CD4-positive, CD25-positive, alpha-beta regulatory T cell (primary cell): ENCODE measurements at places on chromosomes 1 and 21. TPM values are rescaled to one million over a fixed set of nuclear protein-coding genes. Genes with fewer than 3 reads are reported as not detected.
A peak's percentile ranks its signal among the peaks of the same experiment; 100 is the strongest.

- no peak for DNase-seq
- H3K4me1 ChIP-seq = no peaks in the 10 kb centered on the region
- H3K36me3 ChIP-seq = no peaks in the 10 kb centered on the region
- no peak overlapping the region for H3K4me3 ChIP-seq
- no peak overlapping the region for H3K27ac ChIP-seq
Measured at GRCh38 chr1:178714453-178714852, 10.6 kb upstream of the RALGPS2 start.

The RHD gene
- polyA plus RNA-seq = 0.29 TPM

The FAAH gene
- 0.86 TPM for polyA plus RNA-seq

GRCh38 chr1:29467989-29468900 is 231.9 kb downstream of the PTPRU start:
- no peak overlapping the region for H3K27ac ChIP-seq
- DNase-seq = no peak
- H3K36me3 ChIP-seq = no peaks in the 10 kb centered on the region

The CERS2 gene
- polyA plus RNA-seq = 193 TPM

The LCE2C gene
- not detected for polyA plus RNA-seq

The IFI44L gene
- polyA plus RNA-seq = 1.4 TPM

The MAP3K7CL gene
- polyA plus RNA-seq = 9.2 TPM

DNA sequence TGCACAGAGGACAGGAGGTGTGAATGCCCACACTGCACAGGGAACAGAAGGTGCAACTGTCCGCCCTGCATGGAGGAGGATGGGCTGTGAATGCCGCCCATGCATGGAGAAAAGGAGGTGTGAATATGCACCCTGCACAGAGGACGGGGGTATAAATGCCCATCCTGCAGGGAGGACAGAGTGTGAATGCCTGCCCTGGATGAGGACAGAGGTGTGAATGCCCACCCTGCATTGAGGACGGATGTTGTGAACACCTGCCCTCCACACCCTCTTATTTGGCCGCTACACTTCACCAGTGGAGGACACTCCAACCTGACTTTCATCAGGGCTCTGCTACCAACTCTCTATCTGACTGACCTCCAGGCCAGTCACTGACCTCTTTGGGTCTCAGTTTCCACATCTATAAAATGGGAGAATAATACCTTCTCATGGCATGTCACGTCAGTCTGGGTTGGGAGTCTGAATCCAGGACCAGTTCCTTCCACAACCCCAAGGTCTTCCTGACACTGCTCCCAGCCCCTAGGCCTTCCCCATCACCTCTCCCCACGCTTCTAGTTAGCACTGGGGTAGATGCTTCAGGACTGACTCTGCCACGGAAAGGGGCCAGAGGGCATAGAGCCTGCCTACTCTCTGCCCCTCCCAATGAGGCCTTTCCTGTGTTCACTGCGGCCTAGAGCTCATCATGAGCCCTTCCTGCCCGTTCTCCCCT is 28.4 kb downstream of the ZBTB17 start:
- no peak overlapping the region for H3K4me3 ChIP-seq
- peaks cover 49% of the 10 kb centered on the region for H3K4me1 ChIP-seq
- no peaks in the 10 kb centered on the region for H3K27me3 ChIP-seq
- no peak for DNase-seq
- H3K36me3 ChIP-seq = peaks cover 43% of the 10 kb centered on the region
- peak overlapping the region; percentile 86 for H3K27ac ChIP-seq

The SPRR4 gene
- not detected for polyA plus RNA-seq

DNA sequence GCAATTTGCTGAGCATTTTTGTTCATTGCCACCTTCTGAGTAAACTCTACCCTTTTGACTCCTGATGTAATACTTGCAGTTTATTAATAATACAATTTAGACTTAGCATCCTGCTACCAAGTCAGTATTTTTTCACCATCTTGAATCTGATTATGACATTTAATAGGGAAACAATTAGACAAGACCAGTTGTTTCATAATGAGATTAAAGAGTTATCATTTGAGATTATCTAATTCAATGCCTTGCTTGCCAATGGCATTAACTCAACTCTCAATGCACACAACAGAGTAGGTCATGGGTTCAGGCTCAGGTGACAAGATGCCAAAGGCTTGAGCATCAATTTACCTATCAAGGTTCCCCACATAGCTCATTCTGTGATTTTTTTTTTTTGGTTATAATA is 488.4 kb downstream of the DISC1 start:
- H3K4me3 ChIP-seq = no peak overlapping the region
- H3K36me3 ChIP-seq = no peaks in the 10 kb centered on the region
- no peak for DNase-seq
- H3K27ac ChIP-seq = no peak overlapping the region

DNA sequence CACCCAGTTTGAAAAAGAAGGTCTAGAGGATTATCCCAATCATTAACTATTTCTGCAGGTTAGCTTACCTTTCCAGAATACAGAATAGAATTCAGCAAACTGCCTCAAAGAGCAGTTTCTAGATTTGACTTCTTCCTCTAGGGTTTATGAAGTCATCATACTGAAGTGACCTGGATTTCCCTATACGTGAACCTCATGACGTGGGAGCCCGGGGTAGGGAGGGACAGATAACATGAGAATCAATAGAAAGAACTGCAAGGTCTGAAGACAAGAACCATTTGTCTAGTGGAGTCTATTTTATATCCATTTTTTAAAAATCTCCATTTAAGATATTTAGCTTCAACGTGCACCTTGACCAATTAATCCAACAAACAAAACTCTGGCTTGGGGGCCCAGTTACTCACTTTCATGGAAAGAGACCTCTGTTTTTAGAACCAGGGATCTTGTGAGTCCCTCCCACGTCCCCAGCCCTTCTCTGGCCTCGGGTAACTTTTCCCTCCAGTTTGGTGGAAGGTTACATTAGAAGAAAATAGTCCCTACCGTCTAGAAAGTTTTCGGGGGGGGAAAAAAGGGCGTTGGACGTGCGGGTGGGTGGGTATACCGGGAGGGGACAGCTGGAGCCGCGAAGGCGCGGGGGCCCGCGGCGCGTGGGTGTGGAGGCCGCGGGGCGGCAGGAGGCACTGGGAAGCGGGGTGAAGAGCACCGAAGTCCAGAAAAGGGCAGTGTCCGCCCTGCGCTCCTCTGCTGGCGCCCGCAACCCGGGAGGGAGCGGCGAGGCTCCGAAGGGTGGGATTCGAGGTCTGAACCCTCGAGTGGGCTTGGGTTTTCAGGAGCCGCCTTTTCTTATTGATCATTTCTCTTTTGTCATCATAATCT is 13.8 kb upstream of the POGZ start:
- H3K27ac ChIP-seq = peak overlapping the region; percentile 11
- DNase-seq = peak; percentile 55
- H3K27me3 ChIP-seq = no peaks in the 10 kb centered on the region
- peaks cover 6% of the 10 kb centered on the region for H3K4me1 ChIP-seq
- H3K4me3 ChIP-seq = peak overlapping the region; percentile 77

- DNase-seq = no peak
- no peaks in the 10 kb centered on the region for H3K36me3 ChIP-seq
- H3K27me3 ChIP-seq = no peaks in the 10 kb centered on the region
- no peaks in the 10 kb centered on the region for H3K4me1 ChIP-seq
- H3K4me3 ChIP-seq = no peak overlapping the region
Measured at GRCh38 chr1:162003830-162004215, 19.8 kb downstream of the OLFML2B start.

DNA sequence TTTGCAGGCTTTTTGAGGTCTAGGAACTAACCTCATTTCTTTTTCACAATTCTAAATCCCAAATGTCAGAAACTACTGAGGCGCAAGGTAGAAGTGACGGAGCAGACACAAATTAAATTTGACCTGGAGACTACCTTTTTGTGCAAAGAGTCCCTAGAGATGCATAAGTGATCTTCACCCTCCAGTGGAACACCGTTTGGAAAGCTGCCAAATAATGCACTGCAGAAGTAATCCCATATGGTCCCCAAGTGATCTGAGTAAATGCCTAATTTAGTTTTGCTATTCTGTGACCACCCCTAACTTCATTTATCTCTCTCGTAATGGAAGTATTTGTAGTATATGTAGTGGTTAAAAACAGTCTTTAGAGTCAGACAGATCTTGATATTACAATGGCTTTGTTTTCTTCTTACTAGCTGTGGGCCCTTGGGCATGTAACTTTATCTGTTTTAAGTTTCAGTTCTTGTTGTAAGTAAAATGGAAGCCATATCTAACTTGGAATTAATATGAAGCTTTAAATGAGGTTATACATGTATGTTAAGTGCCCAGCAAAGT is 70.4 kb upstream of the IPO9 start:
- H3K4me1 ChIP-seq = no peaks in the 10 kb centered on the region
- no peak overlapping the region for H3K27ac ChIP-seq
- no peak for DNase-seq
- no peak overlapping the region for H3K4me3 ChIP-seq

DNA sequence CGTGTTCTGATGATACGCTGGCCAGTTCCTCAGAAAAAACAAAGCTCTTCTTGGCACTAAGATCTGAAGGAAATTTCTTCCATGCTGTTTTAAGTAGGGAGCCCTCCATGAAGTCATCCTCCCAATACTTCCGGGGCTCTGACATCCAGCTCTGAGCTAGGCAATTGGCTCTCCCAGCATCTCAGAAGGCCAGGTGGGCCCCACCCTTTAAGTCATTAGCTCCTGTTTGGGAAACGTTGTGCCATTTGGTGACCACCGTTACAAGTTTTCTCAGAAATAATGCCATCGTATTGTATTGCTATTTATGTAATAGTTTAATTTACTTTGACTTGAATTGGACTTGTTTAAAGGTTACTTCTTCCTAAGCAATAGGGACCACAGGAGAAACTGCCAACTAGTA is 130.3 kb upstream of the EDN2 start:
- no peaks in the 10 kb centered on the region for H3K4me1 ChIP-seq
- no peak overlapping the region for H3K27ac ChIP-seq
- H3K27me3 ChIP-seq = no peaks in the 10 kb centered on the region
- H3K4me3 ChIP-seq = no peak overlapping the region

The OLIG1 gene
- not detected for polyA plus RNA-seq

- H3K27ac ChIP-seq = no peak overlapping the region
- peaks cover 38% of the 10 kb centered on the region for H3K36me3 ChIP-seq
- H3K4me3 ChIP-seq = no peak overlapping the region
- no peak for DNase-seq
- no peaks in the 10 kb centered on the region for H3K27me3 ChIP-seq
Measured at GRCh38 chr1:231278100-231278790, 37.2 kb downstream of the GNPAT start.

The GBP5 gene
- 201 TPM for polyA plus RNA-seq

GRCh38 chr1:109181085-109181806 is 32.5 kb upstream of the SARS1 start:
- no peaks in the 10 kb centered on the region for H3K36me3 ChIP-seq
- H3K4me3 ChIP-seq = no peak overlapping the region
- H3K27ac ChIP-seq = no peak overlapping the region
- no peaks in the 10 kb centered on the region for H3K27me3 ChIP-seq
- no peak for DNase-seq
- no peaks in the 10 kb centered on the region for H3K4me1 ChIP-seq

The OSCP1 gene
- 0.35 TPM for polyA plus RNA-seq

DNA sequence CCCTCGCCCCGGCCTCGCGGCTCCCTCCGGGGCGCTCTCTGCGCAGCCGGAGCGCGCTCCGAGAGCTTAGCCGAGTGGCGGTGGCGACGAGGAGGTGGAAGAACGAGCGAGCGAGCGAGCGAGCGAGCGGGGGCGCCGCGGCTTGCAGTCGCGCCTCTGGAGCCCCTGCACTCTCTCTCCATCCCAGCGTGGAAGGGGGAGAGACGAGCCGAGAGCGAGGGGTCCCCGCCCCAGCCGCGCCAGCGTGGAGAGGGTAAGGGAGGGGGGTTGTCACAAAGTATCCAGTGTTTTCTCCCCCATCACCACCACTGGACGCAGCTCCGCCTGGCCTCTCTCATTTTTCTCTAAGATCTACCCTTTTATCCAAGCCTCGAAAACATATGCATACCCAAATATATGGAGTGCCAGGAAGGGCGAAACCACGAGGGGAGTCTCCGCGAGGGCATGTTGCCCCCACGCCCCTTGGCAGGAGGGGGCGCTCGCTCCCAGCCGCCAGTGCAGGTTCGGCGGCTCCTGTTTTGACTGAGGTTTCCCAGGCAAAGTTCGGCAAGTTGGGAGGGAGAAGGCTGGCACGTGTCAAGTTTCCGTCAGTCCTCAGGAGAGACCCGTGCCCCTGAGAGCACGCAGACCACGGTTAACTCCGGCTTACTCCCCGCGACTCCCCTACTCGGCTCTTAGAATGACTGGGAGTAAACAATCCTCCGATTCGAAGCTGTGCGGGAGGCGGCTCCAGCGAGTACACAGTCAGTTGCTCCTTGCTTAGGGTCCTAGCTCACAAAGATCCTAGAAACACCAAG is 569 bp upstream of the DAB1 start:
- no peak overlapping the region for H3K27ac ChIP-seq
- H3K27me3 ChIP-seq = peaks cover 21% of the 10 kb centered on the region
- DNase-seq = no peak

DNA sequence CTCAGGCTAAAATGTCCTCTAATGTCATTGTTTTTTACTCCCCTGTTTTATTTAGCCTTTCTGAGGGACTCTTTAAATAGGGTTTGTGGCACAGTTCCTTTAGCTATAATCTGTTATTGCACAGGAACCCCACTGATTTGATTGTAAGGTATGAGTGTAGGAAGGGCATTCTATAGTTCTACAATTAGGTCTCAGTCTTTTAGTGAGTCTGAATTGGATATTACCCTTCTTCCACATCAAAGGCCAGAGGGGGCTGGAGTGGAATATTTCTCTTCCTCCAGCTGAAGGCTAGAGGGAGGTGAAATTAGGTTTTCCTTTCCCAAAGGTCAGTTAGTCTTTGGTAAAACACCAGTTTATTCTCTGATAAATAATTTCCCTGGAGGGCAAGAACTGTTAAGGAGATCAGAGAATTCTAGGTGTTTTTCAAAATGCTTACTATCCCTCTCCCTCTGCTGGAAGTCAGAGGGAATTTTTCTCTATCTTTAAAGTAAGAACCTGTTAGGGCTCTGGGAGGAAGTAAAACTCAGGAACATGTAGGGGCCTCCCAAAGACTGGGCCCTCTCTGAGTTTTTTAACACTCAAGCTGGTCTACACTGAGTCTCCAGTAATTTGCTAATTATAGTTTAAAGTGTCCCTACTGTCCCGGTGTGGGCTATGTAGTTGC is 176.3 kb upstream of the ZNHIT6 start:
- no peak overlapping the region for H3K4me3 ChIP-seq
- no peaks in the 10 kb centered on the region for H3K4me1 ChIP-seq
- DNase-seq = no peak
- H3K27me3 ChIP-seq = no peaks in the 10 kb centered on the region
- no peaks in the 10 kb centered on the region for H3K36me3 ChIP-seq
- H3K27ac ChIP-seq = no peak overlapping the region

The ERICH3 gene
- not detected for polyA plus RNA-seq

DNA sequence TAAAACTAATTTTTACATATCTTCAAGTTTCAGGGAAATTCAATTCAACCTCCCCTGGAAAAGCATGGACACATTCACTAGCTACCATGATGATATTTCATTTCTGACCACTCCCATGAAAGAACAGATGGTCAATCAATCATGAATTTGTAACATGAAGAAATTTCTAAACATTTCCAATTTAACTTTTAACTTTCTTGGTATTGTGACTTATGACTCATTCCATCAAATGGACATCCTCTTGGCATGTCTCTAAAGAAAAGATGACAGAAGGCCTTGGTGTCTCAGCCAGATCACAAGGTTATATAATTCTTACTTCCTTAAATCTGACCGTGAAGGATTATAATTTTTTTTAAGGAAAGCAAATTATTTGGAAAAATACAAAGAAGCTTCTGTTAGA is 10.5 kb upstream of the MCOLN3 start:
- no peak overlapping the region for H3K27ac ChIP-seq
- no peak overlapping the region for H3K4me3 ChIP-seq
- no peaks in the 10 kb centered on the region for H3K36me3 ChIP-seq
- H3K4me1 ChIP-seq = peaks cover 7% of the 10 kb centered on the region

GRCh38 chr1:209808059-209808581 is 2.2 kb upstream of the IRF6 start:
- H3K27me3 ChIP-seq = peaks cover 4% of the 10 kb centered on the region
- no peak overlapping the region for H3K4me3 ChIP-seq
- no peak overlapping the region for H3K27ac ChIP-seq

The FCER1G gene
- polyA plus RNA-seq = 121 TPM
